Foreskin keratinocyte (primary cell): ENCODE measurements at places on chromosomes 1 and 21.

DNA sequence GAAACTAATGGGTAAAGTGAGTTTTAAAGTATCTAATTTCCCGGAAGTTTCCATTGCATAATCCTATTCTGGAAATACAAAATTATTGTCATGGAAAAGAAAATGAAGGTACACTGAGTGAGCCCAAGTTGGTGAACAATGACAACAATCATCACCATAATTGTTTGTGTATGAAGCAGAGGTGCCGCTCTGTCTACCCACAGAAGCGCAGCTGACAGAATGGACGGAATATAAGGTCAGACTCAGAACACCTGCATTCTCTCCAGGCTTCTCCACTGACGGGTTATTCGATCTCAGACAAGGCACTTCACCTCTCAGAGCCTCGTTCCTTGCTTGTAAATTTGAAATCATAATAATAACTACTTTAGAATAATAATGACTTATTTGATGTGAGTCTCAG is 99.1 kb upstream of the NGF start:
- DNase-seq, result no peak

- DNase-seq, result peak; percentile 92
These were observed 4.8 kb upstream of the TMCO1 start for GRCh38 chr1:165773324-165773965.

- DNase-seq, result no peak
These were observed at the start of gene DNALI1 for GRCh38 chr1:37556712-37557196. Gene DNALI1, plus strand, starts transcription at chr1:37556940. Its CDS starts 55 bp downstream, at chr1:37556995.

- DNase-seq, result no peak
These were observed 4.1 kb downstream of the S100A2 start for GRCh38 chr1:153561466-153561985.

- DNase-seq, result no peak
These were observed at the start of gene HIVEP3 for GRCh38 chr1:41918450-41919043. Gene HIVEP3, minus strand, starts transcription at chr1:41918922.

GRCh38 chr1:14977338-14977931 is 176.1 kb upstream of the TMEM51 start:
- no peak for DNase-seq

GRCh38 chr21:40049031-40049930 is 182.0 kb downstream of the PCP4 start:
- DNase-seq, result peak; percentile 88

DNA sequence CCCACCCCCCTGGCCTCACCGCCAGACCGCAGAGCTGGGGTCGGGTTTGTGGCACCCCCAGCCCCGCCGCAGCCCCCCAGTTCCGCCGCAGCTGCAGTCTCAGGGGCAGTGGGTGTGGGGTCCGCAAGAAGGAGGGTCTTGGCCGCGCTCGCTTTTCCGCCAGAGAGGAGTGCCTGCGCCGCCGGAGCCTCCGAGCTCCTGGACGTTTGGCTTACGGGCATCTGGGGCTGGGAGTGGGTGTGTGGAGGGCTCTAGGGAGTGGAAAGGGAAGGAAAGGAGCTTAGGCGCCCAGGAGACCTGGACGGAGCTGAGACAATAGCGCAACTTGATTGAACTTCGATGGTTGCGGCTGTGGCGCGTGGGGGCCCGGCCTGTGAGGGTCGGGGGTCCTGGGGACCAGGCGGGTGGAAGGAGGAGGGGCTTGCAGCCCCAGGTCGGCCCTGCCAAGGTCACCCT is 88.8 kb upstream of the IPO9 start:
- DNase-seq, result no peak

DNA sequence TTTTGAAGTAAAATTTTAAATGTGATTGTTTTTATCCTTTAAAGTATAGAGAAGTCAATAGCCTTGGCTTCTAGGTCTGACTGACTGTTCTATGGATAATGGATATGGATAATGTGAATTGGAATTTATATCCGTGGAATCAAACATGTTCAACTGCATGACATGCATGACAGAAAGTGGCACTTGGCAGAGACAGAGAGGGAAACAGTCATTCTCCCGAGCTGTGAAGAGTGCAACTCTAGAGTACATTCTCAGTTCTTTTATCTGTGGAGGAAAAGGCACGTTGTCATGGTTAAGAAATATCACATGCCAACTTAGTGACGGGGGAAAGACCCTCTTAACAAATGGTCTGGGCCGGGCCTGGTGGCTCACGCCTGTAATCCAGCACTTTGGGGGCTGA is 67.0 kb downstream of the KIF26B start:
- DNase-seq, result no peak

GRCh38 chr1:57987523-57987922 is 559.0 kb downstream of the OMA1 start:
- no peak for DNase-seq

DNA sequence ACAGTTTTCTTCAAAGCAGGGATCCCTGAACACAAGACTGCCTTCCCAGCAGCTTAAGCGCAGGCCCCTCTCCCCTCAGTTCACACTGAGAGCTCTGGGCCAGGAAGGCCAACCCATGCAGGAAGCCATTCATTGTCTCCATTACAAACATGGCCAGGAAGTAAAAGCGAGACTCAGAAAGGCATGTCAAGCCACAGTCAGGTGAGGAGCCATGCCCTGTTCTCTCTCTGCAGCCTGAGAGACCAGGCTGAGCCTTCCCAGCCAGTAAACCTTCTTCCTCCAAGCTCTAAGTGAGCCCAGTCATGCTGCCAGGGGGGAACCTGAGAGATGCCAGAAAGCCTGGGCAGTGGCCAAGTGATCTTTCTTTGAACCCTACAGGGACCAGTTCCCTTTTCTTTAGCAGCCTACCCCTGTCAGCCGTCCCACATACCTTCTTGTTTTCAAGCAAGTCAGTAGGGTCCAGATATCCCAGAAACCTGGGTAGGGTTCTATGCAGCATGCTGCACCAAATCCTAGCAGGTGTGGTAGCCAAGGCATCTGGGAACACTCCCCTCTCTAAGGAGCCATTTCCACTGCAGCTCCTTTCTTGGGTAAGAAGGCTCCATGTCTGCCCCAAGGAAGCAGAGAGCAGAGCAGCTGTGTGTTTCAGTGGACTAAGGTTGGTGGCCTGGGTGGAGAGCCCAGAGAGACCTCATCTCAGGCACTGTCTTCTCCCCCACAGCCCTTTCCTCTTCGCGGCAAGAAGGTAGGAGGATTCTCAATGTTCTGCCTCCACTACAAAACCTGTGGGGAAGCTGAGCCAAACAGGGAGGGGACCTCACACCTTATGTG is 977 bp downstream of the TRAF3IP3 start:
- DNase-seq, result no peak

DNA sequence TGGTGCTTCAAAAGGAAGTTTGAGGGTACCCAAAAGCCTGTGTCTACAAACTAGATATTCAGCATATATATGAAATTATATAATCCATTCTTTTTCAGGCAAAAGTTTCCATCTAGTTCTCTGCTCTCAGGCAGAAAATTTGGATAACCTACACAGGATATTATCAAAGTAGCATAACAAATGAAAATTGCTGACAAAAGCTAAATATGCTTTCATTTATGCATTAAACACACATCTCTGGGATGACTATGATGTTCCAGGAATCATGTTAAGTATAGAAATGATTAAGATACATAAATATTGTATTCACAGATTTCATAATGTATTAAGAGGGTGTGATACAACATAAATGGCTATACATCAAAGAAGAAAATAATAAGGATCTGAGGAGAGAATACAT is 92.8 kb downstream of the LRRC53 start:
- DNase-seq, result no peak

DNA sequence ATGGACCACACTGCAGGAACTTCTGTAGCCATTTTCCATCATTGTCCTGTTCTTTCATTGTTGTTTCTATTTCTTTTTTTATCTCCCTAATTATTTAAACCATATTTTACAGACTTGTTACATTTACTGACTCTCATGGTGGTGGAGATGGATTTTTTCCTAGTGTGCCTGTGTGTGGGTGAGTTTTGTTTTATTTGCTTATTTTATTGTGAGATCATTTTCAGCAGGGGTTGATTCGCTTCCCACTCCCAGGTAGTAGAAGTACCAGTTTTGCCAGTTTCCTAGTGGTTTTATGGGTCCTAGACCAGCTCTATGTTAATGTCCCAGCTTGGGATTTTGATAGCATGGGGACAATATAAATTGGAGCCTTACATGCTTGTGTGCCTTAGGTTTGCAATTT is 80.0 kb upstream of the BACH1 start:
- no peak for DNase-seq

- DNase-seq, result no peak
These were observed 47.4 kb upstream of the LBR start for GRCh38 chr1:225474986-225475820.

DNA sequence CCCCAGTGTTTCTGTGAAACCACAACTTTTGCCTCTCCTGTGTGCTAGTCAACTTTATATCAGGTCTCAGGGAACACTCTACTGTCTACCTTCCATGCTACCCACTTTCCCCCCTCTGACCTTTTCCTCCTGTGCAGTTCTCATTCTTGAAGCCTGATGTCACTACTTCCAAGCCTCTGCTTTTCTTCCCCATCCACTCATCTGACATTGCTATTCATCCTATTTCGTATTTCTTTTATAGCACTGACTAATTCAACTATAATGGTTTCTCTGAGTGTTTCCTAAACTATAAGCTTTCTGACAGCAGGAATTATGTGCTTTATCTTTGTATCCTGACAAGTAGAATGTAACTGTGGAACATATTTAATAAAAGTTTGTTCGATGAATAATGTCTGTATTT is 18.2 kb upstream of the DPH5 start:
- DNase-seq, result peak; percentile 50

DNA sequence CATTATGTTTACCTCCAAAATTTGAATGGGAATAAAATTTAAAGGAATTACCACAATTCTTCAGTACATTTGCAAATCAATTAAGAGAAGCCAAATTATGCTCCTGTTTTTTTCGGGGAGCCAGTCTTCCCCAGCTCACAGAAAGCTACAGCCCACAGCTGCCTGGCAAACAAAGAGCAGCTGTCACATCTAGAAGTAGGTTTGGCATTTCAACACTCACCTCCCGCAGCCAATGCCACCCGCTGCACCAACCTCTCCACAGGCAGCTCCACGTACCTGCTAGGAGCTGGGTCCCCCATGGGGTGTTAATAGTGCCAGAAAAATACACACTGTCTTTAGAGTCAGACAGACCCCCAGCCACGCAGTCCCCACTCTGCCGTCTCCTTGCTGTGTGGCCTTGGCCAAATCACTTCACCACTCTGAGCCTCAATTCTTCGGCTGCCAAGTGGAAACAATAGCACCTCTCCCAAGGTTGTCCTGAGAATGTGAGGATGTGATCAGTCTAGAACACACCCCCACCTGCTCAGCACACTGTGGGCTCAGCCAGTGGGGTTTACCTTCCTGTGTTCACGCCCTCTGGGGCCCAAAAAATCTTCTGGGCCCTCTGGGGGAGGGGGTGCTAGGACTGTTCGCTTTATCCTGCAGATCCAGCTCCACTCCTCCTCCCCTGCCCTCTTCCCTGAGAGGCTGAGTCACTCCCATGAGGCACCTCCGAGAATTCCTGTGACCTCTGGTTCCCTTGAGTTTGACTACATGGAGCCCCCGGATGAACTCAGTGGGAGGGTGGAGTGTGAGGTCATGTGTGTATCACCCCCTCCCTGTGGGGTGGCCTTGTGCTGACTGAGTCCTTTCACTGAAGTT is 204.3 kb upstream of the GRIK3 start:
- no peak for DNase-seq

- no peak for DNase-seq
These were observed 5.5 kb downstream of the NCAM2 start for GRCh38 chr21:21003701-21004100.

DNA sequence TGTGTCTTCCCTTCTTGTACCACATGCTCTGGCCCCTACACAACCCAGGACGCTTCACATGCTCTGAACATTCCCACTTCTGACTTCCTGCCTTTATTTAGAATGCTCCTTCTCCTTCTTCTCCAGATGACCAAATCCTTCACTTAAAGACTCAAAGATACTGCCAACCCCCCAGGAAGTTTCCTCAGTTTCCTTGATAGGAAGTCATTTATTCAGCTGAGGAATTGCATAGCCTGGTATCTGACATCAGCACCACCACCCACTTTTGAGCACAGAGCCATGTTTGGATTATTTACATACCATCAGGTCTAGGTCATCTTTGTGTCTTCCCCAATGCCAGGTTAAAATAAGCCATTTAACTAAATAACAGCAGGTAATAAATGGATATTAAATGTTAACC is 42.4 kb downstream of the GFI1 start:
- DNase-seq, result peak; percentile 52

- no peak for DNase-seq
These were observed 201.9 kb downstream of the TOMM20 start for GRCh38 chr1:234926559-234927311.

GRCh38 chr1:152003846-152004442 is 10.3 kb upstream of the S100A10 start:
- no peak for DNase-seq

GRCh38 chr1:246579818-246580217 is 13.6 kb downstream of the CNST start:
- DNase-seq, result no peak

DNA sequence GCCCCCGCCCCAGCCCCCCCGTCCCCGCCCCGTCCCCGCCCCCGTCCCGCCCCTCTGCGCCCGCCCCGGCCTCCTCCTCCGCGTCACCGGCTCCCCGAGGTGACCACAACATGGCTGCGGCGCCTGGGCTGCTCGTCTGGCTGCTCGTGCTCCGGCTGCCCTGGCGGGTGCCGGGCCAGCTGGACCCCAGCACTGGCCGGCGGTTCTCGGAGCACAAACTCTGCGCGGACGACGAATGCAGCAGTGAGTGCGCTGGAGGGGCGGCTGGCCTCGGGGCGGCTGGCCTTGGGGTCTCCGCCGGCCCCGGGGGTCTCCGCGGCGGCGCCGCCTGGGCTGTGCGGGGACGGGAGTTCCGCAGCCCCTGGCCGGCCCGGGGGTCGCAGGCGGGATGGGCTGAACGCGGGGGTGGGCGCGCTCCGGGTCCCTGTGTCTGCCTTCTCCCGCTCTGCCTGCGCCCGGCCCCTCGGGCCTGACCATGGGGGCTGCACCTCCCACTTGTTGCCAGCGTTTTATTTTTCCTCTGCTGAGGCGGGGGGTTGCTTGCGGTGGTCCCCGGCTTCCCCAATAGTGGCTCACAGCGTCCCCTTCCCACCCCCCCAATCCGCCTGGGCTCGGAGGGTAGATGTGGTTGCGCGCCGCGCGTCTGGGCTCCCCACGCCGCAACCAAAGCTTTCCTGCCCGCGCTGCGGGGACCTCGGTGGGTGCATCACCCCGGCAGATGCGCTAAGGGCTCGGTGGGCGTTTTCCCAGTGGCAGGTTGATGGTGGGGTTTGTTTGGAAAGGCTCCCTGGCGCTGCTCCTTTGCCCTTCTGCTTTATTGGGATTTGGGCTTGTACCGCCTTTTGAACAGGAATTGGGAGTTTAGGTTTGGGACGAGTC is at the start of gene MIA3:
TSS of gene MIA3 (plus strand) at position 97 of the 879 bp plus-strand sequence. CDS start at position 111, 14 bp downstream.
- DNase-seq, result no peak

GRCh38 chr1:56715156-56715555 is 70.0 kb downstream of the PRKAA2 start:
- peak; percentile 39 for DNase-seq

DNA sequence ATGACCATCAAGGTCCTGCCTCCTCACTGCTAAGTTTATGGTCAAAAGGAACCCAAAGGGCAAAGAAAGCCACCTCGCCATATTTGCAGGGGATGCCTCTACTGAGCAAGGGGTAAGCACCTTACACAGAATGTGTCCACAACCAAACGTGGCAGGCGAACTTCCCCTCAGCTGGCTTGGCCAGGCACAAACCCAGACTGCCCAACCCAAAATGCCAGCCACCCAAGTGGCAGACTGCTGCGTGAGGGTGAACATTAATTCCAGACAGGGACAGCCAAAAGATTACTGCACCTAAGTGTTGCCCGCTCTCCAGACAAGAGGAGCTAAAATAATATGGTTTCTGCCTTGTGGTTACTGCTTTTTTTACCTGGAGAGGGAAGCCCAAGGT is 16.0 kb downstream of the ZNF697 start:
- DNase-seq, result no peak

GRCh38 chr1:67750691-67751054 is 65.7 kb downstream of the GADD45A start:
- no peak for DNase-seq

GRCh38 chr1:158972841-158973240 is 36.9 kb upstream of the IFI16 start:
- no peak for DNase-seq
